ENCODE measurements at places on chromosomes 16 and 17. TPM values are rescaled to one million over a fixed set of nuclear protein-coding genes. Genes with fewer than 3 reads are reported as not detected.

DNA sequence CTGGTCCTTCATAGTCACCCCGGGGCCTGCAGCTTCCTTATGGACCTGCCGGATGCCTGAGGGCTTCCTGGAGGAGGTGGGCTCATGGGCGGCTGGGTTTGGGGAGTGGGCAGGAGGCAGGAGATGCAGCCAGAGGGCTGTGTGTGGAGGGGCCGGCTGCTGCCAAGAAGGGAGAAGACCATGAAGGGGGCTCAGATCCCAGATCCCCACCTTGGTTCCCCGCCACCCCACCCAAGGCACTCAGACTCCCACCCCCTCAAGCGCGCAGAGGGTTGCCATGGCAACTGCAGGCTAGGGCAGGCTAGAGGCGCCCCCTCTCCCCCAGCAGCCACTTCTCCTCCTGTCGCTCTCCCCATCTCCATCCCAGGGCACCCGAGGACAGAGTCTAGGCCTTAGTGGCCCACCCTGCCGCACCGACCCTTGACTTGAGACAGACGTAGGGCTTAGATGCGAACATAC is 104.5 kb downstream of the CRLF3 start:
- peak; percentile 6 for DNase-seq

Gene CNTD1
- not detected for total RNA-seq

Gene LGALS9C
- 3.7 TPM for total RNA-seq

Gene PLEKHH3
- 1.2 TPM for total RNA-seq

- no peak for DNase-seq
Measured at GRCh38 chr16:77548766-77549165, 113.9 kb upstream of the ADAMTS18 start.

Gene CRYBA1
- not detected for total RNA-seq

Gene CCL17
- total RNA-seq = not detected

- no peak for DNase-seq
Measured at GRCh38 chr16:86979984-86980553, 337.1 kb downstream of the C16orf95 start.

GRCh38 chr17:73614256-73614655 is 30.0 kb downstream of the SDK2 start:
- no peak for DNase-seq

Gene KRT32
- total RNA-seq = not detected

- peak; percentile 53 for DNase-seq
Measured at GRCh38 chr16:3046641-3047386, 453 bp downstream of the MMP25 start.

GRCh38 chr16:27739606-27740357 is 189.8 kb downstream of the KATNIP start:
- DNase-seq = no peak

GRCh38 chr17:38404174-38404943 is 23.9 kb upstream of the ARHGAP23 start:
- no peak for DNase-seq

DNA sequence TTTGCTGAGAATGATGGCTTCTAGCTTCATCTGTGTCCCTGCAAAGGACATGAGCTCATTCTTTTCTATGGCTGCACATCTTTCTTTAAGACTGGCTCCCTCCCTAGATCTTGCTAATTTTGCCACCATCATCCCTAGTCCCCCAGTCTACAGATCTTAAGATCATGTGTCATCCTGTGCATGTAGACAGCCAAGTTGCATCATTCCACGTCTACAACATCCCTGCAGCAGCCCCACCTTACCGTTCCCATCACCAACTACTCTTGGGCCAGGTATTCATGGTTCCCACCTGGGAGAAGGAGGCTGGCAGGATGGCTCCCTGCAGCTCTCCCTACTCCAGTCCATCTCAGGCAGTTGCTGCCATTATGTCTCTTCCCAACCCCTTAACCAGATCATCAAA is 12.3 kb downstream of the CPPED1 start:
- DNase-seq = no peak

- DNase-seq = no peak
Measured at GRCh38 chr16:84847564-84848355, 28.0 kb downstream of the CRISPLD2 start.

- DNase-seq = no peak
Measured at GRCh38 chr17:37100231-37100630, 151.5 kb downstream of the AATF start.

DNA sequence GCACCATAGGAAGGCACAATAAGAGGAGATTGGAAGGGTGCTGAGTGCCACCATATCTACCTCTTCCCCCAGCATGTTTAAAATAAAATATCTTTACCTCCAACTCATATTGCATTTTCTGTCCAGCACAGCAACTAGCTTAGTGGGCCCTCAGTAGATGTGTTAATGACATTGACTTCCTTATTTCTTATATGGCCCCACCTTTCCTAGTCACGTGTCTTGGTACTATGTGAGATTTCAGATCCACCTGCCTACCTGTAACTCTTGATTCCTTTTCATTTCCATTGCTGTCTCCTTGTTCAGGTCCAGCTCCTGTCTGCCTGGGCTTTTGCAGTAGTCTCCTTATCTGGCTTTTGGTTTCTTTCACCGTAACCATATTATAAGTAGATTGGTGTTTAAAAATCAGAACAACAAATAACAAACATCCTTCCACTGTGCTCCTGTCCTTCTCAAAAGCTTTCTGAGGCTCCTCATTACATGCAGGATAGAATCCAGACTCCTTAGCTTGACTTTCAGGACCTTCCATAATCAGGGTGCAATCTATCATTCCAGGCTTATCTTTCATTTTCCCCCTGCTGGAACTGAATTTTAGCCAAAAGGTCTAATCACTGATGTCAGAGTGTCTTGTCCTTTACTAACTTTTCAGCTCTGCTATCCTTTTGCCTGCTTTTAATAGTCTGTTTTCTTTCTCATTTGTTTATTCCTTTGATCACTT is 71.3 kb downstream of the FTO start:
- DNase-seq = no peak

GRCh38 chr16:9706217-9706836 is 475.9 kb downstream of the GRIN2A start:
- DNase-seq = no peak

DNA sequence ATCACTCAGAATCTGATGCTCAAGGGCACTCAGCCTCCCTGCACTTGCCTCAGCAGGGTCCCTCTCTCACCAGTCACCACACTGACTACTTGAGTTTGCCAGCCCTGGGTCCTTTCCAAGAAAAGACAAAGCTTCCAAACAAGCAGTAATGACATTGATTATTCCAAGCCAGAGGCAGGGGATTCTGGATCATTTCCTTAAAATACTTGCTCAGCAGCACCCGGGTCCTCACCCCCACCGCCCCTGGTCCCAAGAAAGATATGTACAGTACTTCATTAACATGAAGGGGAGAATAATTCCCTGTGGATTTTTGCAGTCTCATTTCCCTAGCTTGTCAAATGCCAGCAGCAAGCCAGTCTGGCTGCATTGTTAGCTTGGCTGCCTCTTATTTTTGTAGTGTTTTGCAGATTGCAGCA is 83.2 kb upstream of the GNAO1 start:
- no peak for DNase-seq

Gene SMTNL2
- not detected for total RNA-seq

DNA sequence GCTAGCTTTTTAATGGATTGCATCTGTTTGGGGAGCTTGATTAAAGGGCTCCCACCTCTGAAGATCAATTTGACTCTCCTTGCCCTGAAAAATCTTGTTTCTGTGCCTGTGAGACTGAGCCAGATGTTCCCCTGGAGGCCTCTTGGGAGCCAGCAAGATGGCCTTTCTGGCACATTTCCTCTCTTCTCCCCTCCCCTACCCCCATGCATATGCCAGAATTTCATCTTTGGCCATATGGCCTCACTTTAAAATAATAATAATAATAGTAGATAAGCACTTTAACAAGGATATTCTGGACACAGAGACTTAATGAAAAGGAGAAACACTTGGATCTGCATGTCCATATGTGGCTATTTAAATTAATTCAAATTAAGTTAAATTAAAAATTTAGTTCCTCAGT is 144.1 kb upstream of the CES5A start:
- DNase-seq = no peak
